ENCODE measurements at places on chromosomes 5 and 9.

GRCh38 chr9:99057665-99058625, 47.0 kb upstream of the TGFBR1 start:
- no peak for ATAC-seq

- peak; percentile 40 for ATAC-seq
These were observed 229.9 kb downstream of the SGCD start for GRCh38 chr5:156556666-156557406.

DNA sequence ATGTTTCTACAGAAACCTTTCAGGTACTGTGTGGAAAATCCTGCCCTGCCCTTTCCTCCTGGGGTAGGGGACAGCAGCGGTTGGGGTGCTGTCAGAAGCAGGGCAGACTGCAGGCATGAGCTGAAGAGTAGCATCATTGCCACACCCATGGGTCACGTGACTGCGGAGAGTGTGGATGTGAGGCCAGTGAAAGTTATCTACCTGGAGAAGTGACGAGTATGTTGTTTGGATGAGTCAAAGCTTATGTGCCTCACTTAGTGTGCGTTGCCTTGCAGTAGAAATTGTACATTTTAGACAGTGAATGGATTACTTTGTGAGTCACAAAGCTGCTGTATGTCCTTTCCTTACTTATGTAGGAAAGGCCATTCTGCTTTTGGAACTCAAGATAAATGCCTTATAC, 21.7 kb upstream of the ACTBL2 start:
- ATAC-seq: peak; percentile 6

DNA sequence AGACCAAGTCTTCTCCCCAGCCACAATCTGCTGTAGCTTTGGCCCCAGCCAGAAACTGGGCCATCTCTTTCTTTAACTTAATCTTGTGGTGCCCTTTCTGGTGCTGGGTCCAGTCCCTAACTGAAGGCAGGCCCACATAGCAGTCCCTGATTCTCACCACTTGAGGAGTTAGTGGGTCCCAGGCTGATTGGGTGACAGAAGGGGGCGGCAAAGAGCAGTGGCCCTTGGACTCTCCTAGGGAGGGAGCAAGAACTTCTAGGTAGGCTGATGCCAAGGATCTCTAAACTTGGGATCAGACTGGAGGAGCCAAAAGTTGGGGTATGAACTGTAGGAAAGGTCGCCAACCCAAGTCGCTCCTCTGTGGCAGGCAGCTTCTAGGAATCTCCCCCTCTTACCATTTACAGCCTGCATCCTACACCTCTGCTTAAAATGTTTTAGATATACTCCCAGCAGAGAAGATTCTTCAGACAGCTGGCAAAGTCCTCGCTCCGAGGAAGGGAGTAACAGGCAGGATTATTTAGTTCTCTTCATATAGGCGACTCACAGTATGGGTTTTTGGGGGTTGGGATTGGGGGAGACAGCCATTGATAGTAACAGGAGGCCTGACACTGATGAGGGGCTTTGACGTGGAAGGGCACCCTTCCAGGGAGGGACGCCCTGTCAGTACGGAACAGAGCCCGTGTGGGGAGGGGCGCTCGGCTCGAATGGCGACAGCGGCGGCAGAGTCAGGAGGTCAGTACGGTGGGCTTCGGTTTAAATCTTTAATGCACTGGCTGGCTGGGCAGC, 2.0 kb upstream of the CCL27 start:
- ATAC-seq: peak; percentile 49

DNA sequence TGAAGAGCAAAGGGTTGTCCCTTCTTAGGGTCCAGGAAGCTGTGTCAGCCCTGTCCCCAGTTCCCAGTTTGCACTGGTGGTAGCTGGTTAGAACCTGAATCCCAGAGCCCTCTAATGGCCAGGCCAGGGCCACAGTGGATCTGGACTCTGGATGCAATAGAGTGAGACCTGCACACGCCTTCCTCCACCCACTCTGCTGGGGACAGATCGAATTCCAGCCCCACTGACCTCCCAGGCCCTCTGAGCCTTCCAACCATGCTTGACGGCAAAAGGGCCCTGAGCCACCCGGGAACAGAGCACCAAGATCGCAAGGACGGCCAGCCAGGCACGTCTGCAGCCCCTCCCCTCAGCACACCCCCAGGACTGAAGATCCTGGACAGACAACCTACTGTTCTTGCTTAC, 23.7 kb downstream of the NAIF1 start:
- no peak for ATAC-seq

DNA sequence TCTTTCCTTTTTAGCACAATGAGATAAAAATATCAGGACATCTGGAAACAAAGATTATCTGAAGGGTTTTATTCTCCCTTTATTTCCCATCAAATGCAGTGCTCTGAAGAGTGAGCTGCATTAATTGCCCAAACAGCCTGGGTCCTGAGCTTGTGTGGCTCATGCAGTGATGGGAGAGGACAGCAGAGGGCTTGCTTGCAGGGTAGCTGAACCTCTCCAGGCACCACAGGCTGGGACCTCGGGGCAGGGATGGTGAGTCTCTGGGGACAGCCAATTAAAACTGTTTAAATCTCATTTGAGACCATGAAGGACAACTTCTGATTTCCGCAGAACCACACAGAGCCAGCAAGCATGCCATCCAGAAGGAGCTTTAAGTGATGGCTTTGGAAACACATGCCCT, 71.2 kb downstream of the PLAC8L1 start:
- ATAC-seq: no peak

DNA sequence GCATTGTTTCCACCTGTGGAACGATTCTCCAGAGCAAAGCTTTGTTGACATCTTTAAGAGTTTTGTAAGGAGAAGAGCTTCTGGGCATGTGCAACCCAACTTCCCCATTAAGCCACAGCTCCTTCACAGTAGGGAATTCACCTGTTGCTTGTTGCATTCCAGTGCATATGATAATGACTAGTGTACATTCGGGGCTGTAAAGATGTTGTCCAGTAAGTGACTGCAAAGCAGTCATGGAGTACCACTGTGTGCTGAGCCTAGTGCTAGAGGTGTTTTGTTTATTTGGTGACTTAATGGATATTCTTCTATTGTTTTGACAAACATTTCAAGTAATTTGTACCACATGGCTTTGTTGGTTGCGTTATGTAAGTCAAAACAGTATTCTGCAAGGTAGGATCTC, 12.8 kb downstream of the UGCG start:
- no peak for ATAC-seq

DNA sequence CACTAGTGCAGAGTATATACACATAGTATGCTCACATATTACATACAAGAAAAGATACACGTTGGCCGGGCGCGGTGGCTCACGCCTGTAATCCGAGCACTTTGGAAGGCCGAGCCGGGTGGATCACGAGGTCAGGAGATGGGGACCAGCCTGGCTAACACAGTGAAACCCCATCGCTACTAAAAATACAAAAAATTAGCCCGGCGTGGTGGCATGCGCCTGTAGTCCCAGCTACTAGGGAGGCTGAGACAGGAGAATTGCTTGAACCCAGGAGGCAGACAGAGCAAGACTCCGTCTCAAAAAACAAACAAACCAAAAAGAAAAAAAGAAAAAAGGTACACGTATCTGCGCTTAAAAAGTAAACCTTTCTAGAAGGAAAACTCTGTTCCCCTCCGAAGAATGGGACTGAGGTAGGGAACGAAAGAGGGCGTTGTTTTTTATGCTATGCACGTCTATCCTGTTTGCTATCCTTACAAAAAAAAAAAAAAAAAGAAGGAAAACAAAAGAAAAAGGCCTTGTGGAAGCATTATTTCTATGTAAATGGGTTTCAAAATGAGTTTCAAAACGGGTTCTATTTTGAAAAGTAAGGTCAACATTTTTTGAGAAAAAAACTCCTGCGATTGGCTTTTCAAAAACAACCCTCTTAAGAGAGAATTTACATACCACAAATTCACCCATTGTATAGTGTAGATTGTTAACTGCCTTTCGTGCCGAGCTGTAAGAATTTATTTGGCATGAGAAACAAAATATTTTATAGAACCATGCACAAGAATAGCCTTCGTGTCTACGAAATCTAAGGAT, 1.2 kb downstream of the AK3 start:
- no peak for ATAC-seq

DNA sequence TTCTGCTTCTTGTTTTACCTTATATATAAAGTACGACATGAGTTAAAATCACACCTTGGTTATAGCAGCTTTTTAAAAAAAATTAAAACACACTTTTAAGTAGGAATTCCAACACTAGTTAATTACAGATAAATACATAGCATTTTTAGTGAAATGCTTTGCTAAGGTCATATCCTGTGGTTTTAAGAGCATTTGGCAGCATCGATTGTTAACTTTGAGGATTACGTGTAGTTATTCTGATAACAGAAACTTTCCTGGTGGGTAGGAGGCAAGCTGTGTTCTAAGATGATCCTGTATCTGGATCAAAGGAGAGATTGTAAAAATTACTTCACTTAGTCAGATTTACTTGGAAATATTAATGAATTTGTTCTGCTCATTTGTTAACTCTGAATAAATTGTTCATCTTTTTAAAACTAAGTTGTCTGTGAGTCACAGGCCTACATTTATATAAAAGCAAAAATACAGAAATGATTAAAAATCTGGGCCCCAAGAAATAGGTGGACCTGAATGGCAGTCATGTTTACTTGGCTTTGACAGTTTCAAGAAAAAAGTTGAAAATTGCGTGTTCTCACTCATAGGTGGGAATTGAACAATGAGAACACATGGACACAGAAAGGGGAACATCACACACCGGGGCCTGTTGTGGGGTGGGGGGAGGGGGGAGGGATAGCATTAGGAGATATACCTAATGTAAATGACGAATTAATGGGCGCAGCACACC, 58.3 kb downstream of the TRIO start:
- no peak for ATAC-seq

Measured in motor neuron (in vitro differentiated cells).